ENCODE measurements at places on chromosomes 6 and 20. TPM values are rescaled to one million over a fixed set of nuclear protein-coding genes. Genes with fewer than 3 reads are reported as not detected.

The TP53TG5 gene
- total RNA-seq: not detected

The DZANK1 gene
- 0.47 TPM for total RNA-seq

The LIN28B gene
- not detected for total RNA-seq

The LY86 gene
- not detected for total RNA-seq

The ADGRF5 gene
- under 0.01 TPM for total RNA-seq

The CYP24A1 gene
- 0.09 TPM for total RNA-seq

The WTAP gene
- 96.6 TPM for total RNA-seq

The GUCA1A gene
- total RNA-seq: not detected

The DLK2 gene
- total RNA-seq: 0.63 TPM

The PAK5 gene
- total RNA-seq: not detected

The SLC13A3 gene
- total RNA-seq: 2.2 TPM

The MDFI gene
- total RNA-seq: 0.26 TPM

The ZNF334 gene
- 7.0 TPM for total RNA-seq

The SCUBE3 gene
- 2.8 TPM for total RNA-seq
